ENCODE measurements at places on chromosomes 6 and 20.

GRCh38 chr6:33955566-33955965 lies 151.8 kb upstream of the MLN start:
- DNase-seq: no peak

DNA sequence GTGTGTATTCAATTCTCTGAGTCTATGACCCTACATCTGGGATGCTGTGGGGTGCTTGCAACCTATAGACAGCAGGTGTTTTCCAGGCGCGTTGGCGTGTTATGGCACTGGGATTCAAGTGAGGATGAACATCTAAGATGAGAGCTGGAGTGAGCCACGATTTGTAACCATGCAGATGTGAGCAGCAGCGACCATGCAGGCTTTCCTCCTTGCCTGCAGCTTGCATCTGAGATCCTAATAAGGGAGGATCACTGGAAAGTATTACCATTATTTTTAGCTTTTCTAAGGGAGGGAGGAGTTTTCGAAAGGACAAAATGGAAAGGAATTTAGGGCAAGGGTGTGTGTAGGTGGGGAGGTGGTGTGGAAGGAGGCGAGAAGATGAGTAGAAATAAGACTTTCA lies 216.7 kb downstream of the ATXN1 start:
- DNase-seq: no peak

- DNase-seq: no peak
These were observed 81.3 kb downstream of the SEL1L2 start for GRCh38 chr20:13909067-13909466.

- DNase-seq: no peak
These were observed 132.0 kb upstream of the JAG1 start for GRCh38 chr20:10805764-10806163.

DNA sequence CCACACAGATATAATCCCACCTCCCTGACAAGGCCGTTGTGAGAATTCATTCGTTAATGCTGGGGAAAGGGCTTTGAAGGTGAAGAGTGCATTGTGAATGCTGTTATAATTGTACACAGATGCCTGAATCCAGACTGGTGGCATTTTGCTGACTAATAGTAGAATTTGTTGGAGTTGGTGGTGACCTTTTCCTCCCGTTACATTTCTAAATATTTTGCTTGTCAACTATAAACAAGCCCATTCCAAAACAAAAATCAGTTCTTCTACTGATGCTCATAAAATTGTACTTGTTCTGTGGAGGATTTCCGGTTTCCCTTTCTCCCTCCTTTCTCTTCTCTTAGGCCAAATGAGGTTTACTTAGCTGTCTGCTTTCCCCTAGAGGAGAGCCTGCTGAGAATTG lies 253.1 kb upstream of the SUPT3H start:
- no peak for DNase-seq

- DNase-seq: no peak
These were observed 48.9 kb downstream of the PHF20 start for GRCh38 chr20:35820715-35821114.

All from RKO (cell line).